Left renal cortex interstitium (tissue), 4 donors: ENCODE measurements at places on chromosomes 1 and 21. TPM values are rescaled to one million over a fixed set of nuclear protein-coding genes. Genes with fewer than 3 reads are reported as not detected.

LCE1F gene
- not detected for polyA plus RNA-seq

RNPEP gene
- polyA plus RNA-seq: 61.0 TPM

DENND1B gene
- polyA plus RNA-seq: 12.5 TPM

IQGAP3 gene
- polyA plus RNA-seq: 18.8 TPM

FCN3 gene
- polyA plus RNA-seq: 1.4 TPM

GNAT2 gene
- polyA plus RNA-seq: not detected

HENMT1 gene
- 11.8 TPM for polyA plus RNA-seq

INSRR gene
- polyA plus RNA-seq: 1.9 TPM

SLC44A3 gene
- 60.1 TPM for polyA plus RNA-seq

CLIC6 gene
- 2.1 TPM for polyA plus RNA-seq

PADI4 gene
- polyA plus RNA-seq: 1.6 TPM

HPDL gene
- 2.9 TPM for polyA plus RNA-seq

CD1C gene
- polyA plus RNA-seq: 1.3 TPM

LCE2B gene
- polyA plus RNA-seq: not detected

KCNA2 gene
- 0.34 TPM for polyA plus RNA-seq

CCDC27 gene
- polyA plus RNA-seq: 0.38 TPM

FOXO6 gene
- polyA plus RNA-seq: 2.7 TPM

ANKRD34A gene
- polyA plus RNA-seq: 0.79 TPM

LRRC53 gene
- polyA plus RNA-seq: not detected

LCE1A gene
- polyA plus RNA-seq: not detected

TSSK3 gene
- polyA plus RNA-seq: 8.1 TPM

C1orf50 gene
- polyA plus RNA-seq: 15.2 TPM

TBX19 gene
- polyA plus RNA-seq: 4.0 TPM

AMY1C gene
- polyA plus RNA-seq: not detected

SH2D1B gene
- 0.13 TPM for polyA plus RNA-seq

GLRX2 gene
- 12.2 TPM for polyA plus RNA-seq

TMPRSS2 gene
- 37.1 TPM for polyA plus RNA-seq

GREM2 gene
- 0.61 TPM for polyA plus RNA-seq

ICOSLG gene
- polyA plus RNA-seq: 6.7 TPM

FYB2 gene
- polyA plus RNA-seq: 1.1 TPM

GSTM5 gene
- polyA plus RNA-seq: 55.5 TPM

RNU1-4 gene
- 2.1 TPM for polyA plus RNA-seq

TEX35 gene
- polyA plus RNA-seq: not detected

SPRR2G gene
- not detected for polyA plus RNA-seq

CSMD2 gene
- 1.1 TPM for polyA plus RNA-seq

AIRE gene
- polyA plus RNA-seq: 0.61 TPM

CELA2A gene
- 0.35 TPM for polyA plus RNA-seq
